ENCODE measurements at places on chromosomes 7 and 10.
A peak's percentile ranks its signal among the peaks of the same experiment; 100 is the strongest.

GRCh38 chr7:134777908-134778580 lies 1.4 kb upstream of the CALD1 start:
- DNase-seq: no peak

GRCh38 chr10:43254199-43254730 lies 12.6 kb downstream of the RASGEF1A start:
- no peak for DNase-seq

DNA sequence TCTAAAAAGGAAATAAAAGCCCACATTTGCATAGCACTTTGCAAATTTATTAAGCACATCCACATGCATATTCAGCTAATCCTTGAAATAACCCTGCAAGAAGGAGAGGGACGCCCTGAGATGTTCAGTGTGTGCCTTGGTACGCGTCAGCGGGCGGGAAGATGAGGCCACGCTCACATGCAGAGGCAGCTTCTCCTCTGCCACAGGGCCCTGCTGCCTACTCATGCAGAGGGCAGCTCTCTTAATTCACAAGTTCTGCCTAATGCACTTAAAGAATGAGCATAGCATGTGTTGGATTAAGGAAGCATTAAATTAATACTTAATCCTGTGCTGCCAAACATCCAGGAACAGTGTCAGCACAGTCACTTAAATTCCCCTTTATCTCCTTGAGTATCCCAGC lies 132.3 kb downstream of the HECW1 start:
- DNase-seq: no peak

- DNase-seq: no peak
Observed at GRCh38 chr7:145557805-145558204, 558.8 kb upstream of the CNTNAP2 start.

- no peak for DNase-seq
Observed at GRCh38 chr7:8160250-8160649, 101.7 kb downstream of the ICA1 start.

GRCh38 chr7:85464042-85464651 lies 277.3 kb upstream of the SEMA3D start:
- no peak for DNase-seq

DNA sequence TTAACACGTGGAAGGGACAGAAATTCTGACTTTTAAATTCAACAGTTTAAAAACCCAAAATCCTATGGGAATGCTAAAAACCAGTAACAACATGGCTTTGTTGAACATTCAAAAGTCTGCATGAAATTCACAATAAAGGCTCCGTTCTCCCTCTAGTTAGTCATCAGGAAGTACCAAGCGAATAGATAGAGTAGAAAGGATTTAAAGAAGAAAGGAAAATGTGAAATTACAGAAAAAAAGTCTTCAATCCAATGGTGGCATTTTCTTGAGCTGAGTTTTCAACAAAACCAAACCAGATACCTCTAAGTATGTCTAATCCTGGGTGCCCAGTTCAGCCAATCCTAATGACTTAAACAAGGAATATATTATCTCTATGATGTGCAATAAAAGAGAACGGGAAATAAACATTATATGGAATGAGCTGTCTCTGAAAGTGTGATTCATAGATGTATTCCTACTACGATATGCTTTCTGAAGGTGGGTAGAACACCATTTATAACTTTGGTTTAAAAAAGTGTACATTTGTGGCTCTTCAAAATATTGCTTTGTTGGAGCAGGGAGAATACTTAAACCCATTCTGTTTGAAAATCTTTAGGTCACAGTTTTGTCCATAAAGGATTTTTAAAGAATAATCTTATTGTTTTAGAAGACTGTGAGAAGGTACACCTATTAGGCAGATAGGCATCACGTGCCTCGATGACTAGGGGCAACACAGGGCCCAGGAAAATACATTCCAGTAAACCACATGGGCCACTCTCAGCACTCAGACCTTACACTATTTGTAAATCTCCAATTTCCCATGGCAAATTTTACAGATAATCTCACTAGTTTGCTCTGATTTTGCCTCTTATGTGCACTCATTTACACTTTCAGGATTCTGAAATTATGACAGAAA lies 87.7 kb downstream of the CUBN start:
- DNase-seq: no peak

DNA sequence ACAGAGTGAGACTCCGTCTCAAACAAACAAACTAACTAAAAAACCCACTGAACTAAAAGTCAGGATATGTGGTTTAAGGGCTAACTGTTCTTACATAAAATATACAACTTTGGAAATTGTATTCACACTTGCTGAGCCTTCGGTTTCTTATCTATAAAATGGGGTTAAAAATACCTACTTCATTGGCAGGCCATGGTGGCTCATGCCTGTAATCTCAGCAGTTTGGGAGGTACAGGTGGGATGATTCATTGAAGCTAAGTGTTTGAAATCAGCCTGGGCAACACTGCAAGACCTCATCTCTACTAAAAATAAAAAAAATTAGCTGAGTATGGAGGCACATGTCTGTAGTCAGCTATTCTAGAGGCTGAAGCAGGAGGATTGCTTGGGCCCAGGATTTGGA lies 115.4 kb upstream of the KLF6 start:
- no peak for DNase-seq

- DNase-seq: no peak
Observed at GRCh38 chr7:99693100-99693426, 13.3 kb upstream of the CYP3A5 start.

DNA sequence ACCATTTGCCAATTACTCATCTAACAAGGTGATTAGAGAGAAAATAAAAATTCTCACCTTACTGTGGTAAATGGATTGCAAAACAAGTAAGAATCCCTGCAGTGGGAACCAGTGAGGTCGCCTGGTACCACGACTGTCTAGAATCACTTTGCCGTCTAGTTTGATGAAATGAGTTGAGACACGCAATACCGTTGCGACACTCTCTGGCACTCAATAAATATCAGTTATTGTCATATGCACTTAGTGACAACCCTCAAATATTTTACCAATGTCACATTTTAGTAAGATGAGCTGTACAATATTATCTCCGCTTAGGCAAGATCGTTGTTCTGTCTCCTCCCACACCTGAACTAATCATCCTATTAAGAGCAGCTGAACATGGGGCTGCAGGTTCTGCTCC lies 114.4 kb upstream of the ADARB2 start:
- DNase-seq: no peak

DNA sequence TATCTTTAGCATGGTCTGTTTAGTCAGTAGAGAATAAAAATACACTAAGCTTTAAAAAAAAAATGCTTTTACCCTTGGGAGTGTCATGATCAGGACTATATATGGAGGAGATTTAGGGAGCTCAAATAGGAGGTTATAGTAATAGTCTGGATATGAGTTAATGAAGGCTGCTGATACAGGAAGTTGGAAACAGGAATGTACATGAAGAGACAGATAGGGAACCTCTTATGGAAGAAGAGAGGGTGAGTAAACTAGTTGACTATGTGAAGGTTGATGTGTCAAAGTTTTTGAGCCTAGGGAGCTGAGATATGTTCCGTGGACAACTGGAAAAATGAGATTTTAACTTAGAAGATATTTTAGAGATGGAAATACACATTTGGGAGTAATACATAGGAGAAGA lies 472.0 kb upstream of the FZD8 start:
- no peak for DNase-seq

DNA sequence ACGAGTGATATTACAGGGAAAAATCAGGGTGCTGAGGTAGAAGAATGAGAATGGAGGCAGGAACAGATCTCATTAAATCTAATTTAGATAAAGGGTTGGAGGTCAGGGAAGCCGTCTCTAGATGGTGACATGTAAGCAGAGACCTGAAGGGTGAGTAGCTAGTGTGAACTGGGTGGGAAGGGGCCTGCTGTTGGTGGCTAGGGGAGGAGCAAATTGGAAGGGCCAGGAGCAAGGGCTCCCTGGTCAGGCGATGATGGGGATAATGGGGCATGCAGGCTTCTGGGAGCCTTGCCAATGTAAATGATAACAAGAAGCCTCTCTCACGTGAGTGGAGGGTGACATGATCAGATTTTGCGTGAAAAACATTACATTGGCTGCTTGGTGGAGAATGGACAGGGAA lies 76.3 kb downstream of the WDFY4 start:
- no peak for DNase-seq

DNA sequence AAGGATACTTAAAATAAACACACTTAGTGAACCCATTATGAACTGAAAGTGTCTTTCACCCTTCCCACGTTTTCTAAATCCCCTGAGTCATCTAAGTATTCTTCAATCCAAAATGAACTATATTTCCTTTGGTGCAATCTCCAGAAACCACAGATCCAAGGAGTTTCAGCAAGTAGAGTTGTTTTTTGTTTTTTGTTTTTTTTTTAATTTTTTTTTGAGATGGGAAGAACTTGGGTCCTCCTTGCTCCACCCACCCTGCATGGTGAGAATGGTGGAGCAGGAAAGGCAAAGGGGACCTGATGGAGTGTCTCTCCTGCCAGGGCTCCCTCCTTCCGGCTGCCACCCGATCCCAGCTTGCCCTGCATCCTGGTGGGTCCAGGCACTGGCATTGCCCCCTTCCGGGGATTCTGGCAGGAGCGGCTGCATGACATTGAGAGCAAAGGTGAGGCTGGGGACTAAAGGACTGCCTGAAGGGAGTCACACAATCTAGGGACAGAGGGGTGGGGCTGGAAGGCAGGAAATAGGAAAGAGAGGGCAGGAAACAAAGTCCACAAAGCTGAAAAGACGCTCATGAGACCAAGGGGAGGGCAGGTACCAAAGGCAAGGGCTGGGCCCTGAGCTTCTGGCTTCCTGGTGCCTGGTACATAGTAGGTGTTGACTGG lies 12.1 kb downstream of the ATG9B start:
- DNase-seq: no peak

DNA sequence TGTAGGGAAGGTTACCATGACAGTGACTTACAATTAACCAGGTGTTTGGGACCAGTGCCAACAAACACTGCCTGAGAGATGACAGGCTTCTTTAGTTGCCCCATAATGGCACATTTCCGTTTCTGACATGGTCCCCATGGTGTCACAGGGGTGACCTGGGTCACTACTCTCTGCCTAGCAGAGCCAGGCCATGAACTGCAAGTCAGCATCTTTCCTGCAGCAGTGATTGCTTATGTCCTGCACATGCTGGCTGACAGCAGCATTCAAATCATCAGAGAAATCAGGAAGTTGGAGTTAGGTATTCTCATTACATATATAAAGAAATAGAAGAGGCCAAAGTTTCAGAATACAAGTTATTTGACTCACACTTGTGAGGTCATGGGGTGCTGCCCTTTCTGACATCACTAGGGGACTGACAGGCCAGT lies 47.1 kb upstream of the ZNRF2 start:
- DNase-seq: no peak

DNA sequence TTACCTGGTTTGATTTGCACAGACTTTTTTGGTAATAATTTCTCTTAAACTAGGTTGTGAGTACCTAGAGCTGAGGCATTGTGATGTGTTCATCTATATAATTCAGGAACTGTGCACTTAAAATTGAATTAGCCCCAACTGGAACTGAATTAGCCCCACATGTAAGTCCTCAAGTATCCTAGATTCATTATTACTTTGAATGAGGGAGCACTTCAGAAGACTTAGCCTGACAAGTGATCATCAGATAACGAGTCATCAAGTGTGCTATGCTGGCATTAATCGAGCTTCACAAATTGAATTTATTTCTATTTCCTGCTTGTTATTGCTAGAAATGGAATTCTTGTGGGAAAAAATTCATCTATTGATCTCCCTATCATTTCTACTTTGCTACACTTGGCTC lies 323.4 kb upstream of the SEMA3D start:
- no peak for DNase-seq

- DNase-seq: no peak
Observed at GRCh38 chr10:110425684-110426293, 71.9 kb upstream of the DUSP5 start.

DNA sequence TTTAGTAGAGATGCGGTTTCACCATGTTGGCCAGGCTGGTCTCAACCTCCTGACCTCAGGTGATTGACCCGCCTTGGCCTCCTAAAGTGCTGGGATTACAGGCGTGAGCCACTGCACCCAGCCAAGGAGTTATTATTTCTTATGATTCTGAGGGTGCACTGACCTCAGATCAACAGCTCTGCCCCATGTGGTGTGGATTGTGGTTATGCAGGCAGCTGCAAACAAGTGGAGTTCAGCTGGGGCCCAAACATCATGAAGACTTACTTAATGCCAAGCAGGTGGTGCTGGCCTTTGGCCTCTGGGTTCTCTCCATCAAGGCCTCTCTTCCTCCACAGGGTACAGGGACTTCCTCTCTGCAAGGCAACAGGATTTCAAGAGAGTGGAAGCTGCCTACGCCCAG lies 45.1 kb upstream of the OPTN start:
- DNase-seq: no peak

- DNase-seq: no peak
Observed at GRCh38 chr7:69208276-69208675, 390.0 kb upstream of the AUTS2 start.

DNA sequence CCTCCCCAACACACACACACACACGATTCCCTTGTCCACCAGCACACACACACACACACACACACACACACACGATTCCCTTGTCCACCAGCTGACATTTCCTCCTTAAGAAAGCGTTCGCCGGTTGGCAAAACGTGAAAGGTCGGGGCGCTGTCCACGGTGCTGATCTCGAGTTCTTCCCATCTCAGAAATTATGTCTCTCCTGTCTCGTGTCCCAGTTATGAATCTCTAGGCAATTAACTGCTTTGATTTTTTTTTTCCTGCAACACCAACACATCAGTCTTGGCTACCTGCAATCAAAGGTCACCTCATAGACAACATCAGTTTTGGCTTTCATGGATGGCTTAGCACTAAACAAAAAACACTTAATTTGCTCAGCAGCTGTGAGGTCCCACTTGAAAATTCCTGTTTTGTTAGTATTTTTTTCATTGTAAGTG lies 1.9 kb downstream of the INA start:
- DNase-seq: peak; percentile 18

DNA sequence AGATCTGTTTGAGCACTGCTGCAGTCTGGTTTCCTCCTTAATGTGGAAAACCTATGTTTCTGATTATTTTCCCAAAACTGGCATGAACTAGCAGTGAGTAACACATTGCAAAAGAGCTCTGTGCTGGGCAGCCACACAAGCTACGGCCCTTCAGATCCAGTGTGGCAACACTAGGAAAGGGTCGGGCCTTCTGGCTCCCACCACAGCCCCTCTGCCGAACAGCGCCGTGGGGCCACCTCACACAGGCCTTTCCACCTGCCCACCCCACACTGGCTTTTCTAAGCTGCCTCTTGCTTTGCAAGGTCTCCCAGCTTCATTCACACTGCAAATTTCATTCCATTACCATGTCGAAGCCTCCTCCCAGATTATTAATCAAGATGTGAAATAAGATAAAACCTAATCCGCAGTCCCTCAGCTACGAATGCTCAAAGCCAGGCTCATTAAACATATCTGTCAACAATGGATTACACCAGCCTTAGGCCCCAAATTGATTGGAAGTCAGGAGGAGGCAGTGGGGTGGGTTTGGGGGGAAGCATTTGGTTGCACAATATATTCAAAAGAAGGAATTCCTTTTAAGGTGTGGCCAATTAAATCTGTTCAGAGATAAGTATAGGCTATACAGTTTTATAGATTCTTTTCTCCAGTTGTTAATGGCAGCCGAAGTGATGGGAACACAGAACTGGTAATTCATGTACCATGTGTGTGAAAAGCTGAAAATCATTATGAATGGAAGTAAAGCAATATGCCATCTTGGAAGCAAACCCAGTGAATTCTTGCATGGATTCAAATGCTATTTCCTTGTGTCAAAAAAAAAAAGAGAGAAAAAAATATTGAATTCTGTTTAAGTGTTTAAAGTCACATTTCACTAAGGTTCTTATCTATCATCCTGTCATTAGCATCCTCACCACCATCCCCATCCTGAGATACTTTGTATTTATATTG lies 223.7 kb downstream of the MTERF1 start:
- DNase-seq: no peak
